Skin of body (tissue), 3 donors: ENCODE measurements at places on chromosomes 6 and 20. TPM values are rescaled to one million over a fixed set of nuclear protein-coding genes. Genes with fewer than 3 reads are reported as not detected.

Gene DPPA5
- not detected for total RNA-seq

Gene LTB
- total RNA-seq = 1.6 TPM

DNA sequence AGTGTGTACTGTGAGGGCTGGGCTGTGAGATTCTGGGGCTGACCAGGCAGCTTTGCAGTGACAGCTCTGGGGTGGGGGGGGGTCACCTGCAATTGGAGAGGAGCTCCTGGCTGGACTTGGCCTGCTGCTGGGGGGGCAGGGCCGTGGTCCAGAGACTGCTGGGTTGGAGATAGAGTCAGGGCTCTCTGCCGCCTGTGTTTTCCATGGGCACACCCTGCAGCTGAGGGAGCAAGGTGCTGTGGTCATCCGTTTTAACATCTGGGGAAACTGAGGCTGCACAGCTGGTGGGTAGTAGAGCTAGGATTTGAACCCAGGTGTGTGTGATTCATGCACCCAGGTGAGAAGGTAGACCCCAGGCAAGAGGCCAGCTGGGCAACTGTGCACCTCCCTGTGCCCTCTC, 7.3 kb downstream of the DLGAP4 start:
- no peak for DNase-seq

- DNase-seq = peak; percentile 63
Observed at GRCh38 chr6:149134511-149134933, 183.0 kb upstream of the TAB2 start.

GRCh38 chr6:17883665-17884497, 103.6 kb downstream of the KIF13A start:
- DNase-seq = no peak

DNA sequence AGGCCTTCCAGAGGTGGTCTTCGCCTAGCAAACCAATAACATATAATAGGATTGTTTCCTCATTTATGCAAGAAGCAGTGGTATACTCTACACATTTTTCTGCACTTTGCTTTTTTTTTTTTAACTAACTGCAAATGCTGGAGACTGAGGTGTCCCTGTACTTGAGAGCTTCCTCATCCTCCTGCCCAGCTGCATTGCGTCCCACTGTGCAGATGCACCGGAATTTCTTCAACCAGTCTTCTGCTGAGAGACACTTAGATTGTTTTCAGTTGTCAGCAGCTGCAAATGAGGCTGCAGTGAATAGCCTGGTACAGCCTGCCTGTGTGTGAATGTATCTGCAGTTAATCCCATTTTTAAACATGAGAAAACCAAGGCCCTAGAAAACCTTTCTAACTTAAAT, 11.5 kb downstream of the FGD2 start:
- no peak for DNase-seq

DNA sequence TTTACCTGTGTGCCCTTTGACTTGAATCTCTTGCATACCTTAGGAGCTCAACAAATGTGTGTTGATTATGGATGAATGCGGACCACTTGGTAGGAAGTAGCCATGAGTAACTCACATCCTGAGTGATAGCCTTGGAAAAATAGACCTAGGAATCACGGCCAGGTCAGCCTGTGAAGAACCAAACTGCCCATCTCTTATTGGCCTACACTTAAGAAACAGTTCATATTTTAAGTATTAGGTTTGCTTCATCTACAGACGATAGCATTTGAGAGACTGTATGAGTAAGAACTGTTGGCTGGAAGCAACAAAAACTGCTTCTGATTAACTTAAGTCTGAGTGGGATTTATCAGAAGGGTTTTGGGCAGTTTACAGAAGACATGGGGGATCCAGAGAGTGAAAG, 320.1 kb upstream of the PRND start:
- no peak for DNase-seq

DNA sequence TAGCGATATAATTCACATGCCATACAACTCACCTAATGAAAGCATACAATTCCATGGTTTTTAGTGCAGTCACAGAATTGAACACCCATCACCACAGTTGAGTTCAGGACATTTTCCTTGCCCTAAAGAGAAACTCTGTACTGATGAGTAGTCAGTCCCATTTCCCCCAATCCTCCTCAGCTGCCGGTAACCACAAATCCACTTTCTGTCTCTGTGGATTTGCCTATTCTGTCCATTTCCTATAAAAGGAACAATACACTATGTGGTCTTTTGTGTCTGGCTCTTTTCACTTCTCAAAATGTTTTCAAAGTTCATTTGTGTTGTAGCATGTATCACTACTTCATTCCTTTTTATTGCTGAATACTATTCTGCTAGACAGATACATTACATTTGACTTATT, 67.9 kb upstream of the TGM3 start:
- no peak for DNase-seq

DNA sequence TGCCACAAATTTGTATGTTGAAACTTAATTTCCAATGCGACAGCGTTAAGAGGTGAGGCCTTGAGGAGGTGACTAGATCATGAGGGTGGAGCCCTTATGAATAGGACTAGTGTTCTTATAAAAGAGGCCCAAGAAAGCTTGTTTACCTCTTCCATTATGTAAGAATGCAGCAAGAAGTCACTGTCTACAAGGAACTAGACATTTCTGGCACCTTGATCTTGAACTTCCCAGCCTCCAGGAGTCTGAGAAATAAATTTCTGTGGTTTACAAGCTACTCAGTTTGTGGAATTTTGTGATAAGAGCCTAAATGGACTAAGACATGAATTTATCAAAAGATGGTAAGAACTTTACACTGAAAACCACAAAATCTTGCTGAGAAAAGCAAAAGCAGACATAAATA, 173.6 kb upstream of the SGK1 start:
- DNase-seq = no peak

DNA sequence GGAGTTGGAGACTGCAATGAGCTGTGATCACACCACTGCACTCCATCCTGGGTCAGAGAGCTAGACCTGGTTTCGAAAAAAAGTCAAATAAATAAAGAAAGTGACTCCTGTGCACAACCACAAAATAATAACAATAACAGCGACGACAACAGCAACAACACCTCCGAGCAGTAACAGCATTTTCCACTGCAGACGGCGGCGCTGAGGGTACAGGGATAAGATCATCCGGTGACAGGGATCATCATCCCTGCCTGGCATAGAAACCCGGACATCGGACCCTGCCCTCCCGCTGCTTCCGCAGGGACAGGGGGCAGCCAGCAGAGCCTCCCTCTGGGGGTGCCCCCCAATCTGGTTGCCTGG, 11.5 kb downstream of the SRXN1 start:
- no peak for DNase-seq

DNA sequence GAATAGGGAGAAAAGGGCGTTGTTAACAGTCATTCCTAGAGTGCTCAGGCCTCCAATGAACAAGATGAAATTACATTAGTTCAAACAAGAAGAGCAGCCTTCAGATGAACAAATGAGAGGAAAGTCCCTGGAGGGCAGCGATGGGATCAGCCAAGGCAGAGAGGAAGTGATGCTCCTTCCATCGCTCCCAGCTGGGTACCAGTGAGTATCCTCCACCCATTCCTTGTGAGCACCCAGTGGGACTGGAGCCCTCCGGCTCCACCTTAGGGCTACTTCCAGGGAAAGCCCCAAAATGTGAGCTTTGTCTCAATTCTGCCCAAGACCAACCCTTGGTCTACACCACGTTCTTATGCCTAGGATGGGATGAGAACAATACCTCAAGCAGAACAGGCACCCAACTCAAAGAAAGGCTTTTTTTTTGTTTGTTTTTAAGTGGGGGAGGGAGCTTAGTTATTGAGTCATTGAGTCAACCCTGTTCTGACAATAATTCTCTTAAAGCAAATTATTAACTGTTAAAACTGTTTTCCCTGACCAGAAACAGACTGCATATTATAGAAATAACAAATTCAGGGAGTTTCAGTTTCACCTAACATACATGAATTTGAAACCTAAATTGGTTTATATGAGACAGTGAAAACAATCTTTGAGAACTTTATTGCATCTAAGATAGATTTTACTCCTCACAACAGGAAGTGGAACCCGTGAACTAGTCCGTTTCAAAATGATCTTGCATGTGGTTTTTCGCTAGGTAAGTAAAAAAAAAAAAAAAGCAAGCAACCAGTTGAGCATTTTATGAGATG, 106.9 kb downstream of the IPCEF1 start:
- DNase-seq = no peak

Gene ECT2L
- total RNA-seq = 0.10 TPM

- DNase-seq = no peak
Observed at GRCh38 chr6:168157272-168158212, 78.5 kb upstream of the FRMD1 start.

GRCh38 chr6:164928057-164928727, 381.2 kb downstream of the C6orf118 start:
- DNase-seq = no peak

GRCh38 chr6:27312146-27312949, at the start of gene POM121L2:
POM121L2 (minus strand) TSS chr6:27312273; CDS start chr6:27312170, 103 bp downstream.
- no peak for DNase-seq

DNA sequence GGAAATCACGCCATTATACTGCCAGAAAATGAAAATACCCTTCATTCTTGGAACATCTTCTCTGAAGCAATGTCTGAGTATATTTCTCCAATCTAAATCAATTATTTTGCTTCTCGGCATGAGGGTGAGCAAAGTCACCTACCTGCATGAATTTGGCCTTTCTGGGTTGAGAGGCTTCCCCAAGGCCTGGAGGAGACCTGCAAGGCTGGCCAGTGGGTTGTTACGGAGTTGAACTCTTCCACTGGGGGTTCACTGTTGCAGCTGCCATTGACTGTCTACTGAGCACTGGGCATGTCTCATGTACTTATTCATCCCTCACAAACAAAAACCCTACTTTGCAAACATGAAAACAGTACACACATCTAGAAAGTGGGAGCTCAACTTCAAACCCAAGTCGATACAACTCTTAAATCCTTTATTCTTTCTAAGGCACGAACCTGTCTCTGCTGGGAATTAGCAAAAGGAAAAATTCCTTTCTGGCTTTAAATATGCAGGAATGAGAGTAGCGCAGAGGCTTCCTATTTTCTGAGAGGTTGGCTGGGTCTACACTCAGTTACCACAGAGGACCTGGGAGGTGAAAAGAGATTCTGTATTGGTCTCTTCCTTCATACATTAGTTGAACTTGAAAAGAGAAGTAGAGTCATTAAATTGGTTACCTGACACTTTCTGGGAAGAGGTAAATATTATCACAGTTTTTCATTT, 87.6 kb upstream of the SGK1 start:
- DNase-seq = no peak

GRCh38 chr6:163260911-163261310, 153.6 kb upstream of the QKI start:
- DNase-seq = no peak

DNA sequence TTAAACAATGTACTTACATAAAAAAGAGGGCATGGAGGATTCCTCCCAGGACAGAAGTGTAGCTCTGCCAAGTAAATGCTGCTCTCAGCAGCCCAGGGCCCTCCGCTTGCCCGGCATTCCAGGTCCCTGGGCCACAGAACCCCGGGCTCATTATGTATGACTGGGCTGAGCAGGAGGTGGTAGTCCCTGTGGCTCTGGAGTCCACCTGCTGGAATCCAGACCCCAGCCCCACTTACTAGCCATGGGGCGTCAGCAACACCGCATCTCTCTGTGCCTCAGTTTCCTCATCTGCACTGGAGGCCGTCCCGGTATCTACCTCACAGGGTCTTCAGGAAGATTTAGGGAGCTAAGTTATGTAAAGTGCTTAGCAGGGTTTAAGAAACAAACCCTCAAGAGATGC, 55.4 kb downstream of the PSMG4 start:
- DNase-seq = no peak

DNA sequence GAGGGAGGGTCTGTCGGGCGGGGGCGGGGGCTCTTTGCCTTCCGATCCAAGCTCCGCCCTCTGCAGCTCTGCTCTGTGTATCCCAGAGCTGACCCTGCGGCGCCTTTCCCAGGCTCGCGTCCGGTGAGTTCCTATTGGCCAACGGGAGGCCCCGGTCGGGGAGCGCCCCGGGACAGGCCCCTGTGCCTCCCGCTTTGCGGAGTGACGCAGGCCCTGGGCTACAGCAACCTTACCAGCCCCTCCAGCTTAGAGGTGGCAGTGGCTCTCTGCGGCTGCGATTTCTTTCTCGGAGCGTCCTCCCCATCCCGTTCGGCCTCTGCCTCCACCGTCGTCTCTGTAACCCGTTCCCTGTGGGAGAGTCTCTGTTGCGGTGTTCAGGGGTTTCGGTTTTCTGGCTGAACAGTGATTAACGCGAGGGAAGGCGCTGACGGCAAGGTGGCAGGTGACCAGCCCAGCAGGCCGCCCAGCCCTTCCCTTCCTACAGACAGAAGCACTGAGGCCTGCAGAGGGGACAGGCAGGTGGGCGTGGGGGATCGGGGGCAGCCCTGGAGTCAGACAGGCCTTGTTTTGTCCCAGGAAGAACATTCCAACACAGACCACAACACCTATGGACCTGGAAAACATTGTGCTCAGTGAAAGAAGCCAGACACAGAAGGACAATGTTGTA, 18.1 kb upstream of the CEBPB start:
- no peak for DNase-seq

DNA sequence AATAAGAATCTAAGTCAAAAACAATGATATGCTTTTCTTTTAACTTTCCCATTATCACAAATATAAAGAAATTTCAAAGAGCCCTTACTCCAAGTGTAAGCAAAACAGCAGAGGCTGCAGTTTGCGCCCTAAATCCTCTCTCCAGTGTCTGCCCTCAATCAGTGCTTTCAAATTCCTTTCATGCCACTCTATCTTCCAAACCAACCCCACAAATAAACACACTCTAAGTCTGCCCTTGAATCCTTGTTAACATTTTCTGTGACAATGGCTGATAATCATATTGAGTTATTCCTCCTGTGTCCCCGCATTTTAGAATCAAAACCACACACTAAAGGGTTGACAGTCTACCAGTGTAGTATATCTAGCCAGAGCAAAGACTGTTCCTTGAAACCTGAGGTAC, 317.9 kb upstream of the MARCKS start:
- DNase-seq = no peak

GRCh38 chr6:127547215-127547614, 28.1 kb upstream of the MTCL3 start:
- DNase-seq = no peak

GRCh38 chr6:14294270-14294951, 176.8 kb downstream of the CD83 start:
- DNase-seq = no peak

Gene FLRT3
- 50.4 TPM for total RNA-seq

DNA sequence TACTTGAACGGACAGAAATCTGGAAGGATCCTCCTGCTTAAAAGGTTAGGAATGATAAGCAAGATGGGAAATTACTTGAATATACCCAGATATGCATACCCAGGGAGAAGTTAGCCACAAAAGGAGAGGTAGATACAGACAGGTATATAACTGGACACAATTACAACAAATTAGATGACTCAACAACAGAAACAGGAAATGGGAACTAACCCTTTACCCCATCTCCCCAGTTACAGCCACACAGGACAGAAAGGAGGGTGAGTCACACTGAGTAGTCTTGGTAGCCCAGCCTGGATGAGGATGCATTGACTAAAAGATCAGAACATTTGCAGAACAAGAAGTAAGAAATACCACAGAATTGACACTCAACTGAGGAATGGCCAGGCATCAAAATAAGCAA, 61.2 kb downstream of the C6orf52 start:
- no peak for DNase-seq

Gene POLR1H
- total RNA-seq = 22.1 TPM

- no peak for DNase-seq
Observed at GRCh38 chr6:142400495-142400894, 98.7 kb downstream of the ADGRG6 start.
